Stimulated activated CD4-positive, alpha-beta T cell treated with anti-CD3 and anti-CD28 coated beads, Interleukin-1b, Interleukin-23, amount 100 ng/mL, for 24 hours (primary cell): ENCODE measurements at places on chromosomes 1 and 21.

- DNase-seq, result no peak
These were observed 25.7 kb downstream of the PER3 start for GRCh38 chr1:7809742-7810141.

DNA sequence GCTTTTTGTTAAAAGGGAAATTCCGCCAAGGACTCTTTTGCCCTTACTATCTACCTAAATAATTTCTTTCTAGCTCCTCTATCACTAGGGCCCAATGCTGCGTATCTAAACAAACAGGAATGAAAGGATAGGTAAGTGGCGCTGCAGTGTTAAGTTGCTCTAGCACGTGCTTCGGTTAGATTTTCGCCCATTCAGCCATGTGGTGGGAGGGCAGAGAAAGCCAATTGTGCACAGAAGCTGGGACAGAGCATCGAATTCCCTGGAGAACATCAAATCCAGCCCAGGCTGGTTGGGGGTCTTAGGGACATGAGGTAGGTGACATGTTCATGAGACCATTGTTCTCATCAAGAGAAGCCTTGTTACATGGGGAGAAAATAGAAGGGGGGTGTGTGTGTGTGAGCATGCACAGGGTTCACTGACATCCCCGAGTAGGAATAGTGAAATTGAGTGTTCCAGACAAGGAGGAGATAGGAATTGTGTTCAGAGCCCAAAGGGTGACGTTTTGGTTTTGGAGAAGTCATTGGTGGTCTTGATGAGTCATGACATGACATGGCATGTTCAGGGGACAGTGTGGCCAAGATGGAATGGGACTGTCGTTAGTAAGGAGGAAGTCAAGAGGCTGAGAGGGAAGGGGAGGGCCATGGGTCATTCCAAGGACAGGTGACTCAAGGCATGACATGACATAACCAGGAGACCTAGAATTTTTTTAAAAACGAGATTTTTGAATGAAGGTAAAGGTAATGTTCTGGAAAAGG, 107.1 kb downstream of the TLR5 start:
- no peak for DNase-seq

- no peak for DNase-seq
These were observed 271.9 kb downstream of the HHAT start for GRCh38 chr1:210600421-210601159.

GRCh38 chr1:200033511-200034261, 6.2 kb downstream of the NR5A2 start:
- DNase-seq, result no peak

GRCh38 chr1:152442301-152442700, 28.2 kb upstream of the CRNN start:
- no peak for DNase-seq
